ENCODE measurements at places on chromosomes 13 and 19.

GRCh38 chr19:13864667-13865570 lies 12.0 kb upstream of the NANOS3 start:
- no peak for DNase-seq

DNA sequence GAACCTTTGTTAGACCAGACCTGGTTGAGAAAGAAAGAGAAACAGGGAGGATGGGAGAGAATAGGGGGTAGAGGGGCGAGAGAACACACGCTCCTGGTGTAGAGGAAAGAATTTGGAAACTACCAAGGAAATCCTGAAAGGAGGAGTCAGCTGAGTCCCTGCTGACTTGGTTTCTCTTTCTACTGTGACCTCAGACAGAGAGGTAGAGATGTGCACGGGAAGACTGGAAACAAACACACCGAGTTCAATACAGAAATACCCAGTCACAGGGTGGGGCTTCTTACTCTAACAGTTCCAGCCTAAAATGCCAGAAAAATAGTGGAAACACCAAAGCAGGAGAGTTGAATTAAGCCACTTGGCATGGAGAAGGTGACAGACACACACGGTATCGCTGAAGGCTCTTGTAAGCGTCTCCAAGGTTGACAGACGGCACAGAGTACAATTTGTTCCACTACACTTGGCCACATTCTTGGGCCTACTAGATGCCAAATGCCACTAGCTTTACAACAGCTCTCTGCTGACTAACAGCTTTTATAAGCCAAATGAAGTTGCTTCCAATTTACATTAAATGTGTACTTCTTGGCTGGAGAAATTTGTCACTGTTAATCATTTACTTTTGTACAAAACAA lies 28.1 kb downstream of the LATS2 start:
- DNase-seq: no peak

DNA sequence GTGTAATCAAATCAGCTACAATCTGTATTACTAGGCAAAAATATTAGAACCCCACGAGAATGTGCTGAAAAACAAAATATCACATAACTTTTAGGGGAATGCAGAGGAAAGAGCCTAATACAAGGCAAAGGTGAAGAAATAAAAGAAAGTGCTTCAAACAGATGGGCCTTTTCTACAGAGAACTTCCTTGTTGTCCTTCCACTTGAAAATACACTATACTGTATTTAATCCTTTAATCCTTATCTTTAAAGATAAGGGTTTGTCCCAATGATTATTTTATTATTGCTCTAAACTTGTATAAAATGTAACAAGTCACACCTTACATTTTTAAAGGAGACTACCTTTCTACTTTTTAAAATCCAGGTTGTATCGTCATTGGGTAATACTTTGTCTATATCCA lies 296.5 kb downstream of the NDFIP2 start:
- no peak for DNase-seq

DNA sequence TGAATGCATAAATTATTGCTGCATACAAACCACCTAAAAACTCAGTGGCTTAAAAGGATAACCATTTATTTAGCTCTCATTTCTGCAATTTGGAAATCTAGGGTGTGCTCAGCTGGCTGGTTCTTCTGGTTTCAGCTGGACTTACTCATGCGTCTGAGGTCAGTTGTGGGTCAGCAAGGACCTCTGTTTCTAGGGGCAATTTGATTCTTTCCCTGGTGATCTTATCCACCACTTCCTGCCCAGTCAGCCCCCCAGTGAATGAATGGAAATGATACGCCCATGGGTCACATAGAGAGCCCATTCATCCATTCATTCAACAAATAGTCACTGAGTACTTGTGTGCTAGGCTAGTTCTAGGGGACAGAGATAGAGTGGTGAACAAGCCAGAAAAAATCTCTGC lies 9.9 kb downstream of the FXYD5 start:
- no peak for DNase-seq

- DNase-seq: no peak
Measured at GRCh38 chr19:18176367-18177310, 3.0 kb downstream of the IFI30 start.

DNA sequence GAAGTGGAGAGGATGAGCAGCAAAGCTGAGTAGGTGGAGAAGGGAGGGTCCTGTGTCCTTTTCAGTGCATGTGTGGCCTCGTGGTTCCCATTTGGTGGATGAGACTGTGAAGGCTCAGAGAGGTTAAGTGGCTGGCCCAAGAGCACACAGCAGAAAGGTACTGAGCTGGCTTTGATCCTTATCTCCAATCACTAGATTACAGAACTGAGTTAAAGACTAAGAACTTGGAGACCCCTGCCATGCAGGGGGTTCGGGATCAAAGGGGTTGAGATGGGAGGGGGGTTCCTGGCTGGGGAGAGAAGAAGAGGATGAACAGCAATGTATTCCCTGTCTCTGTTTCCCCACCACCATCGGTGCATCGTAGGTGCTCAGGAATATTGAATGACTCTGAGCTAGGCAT lies 11.8 kb downstream of the CELF5 start:
- no peak for DNase-seq

- DNase-seq: no peak
Measured at GRCh38 chr13:45367358-45367757, 26.4 kb upstream of the TPT1 start.

GRCh38 chr13:36717966-36718545 lies 44.2 kb downstream of the SERTM1 start:
- DNase-seq: no peak

GRCh38 chr19:5926641-5927440 lies 12.8 kb downstream of the CAPS start:
- peak; percentile 81 for DNase-seq

GRCh38 chr19:3658004-3658869 lies 31.6 kb upstream of the CACTIN start:
- DNase-seq: no peak

- DNase-seq: no peak
Measured at GRCh38 chr13:97540696-97541095, 106.7 kb downstream of the RAP2A start.

DNA sequence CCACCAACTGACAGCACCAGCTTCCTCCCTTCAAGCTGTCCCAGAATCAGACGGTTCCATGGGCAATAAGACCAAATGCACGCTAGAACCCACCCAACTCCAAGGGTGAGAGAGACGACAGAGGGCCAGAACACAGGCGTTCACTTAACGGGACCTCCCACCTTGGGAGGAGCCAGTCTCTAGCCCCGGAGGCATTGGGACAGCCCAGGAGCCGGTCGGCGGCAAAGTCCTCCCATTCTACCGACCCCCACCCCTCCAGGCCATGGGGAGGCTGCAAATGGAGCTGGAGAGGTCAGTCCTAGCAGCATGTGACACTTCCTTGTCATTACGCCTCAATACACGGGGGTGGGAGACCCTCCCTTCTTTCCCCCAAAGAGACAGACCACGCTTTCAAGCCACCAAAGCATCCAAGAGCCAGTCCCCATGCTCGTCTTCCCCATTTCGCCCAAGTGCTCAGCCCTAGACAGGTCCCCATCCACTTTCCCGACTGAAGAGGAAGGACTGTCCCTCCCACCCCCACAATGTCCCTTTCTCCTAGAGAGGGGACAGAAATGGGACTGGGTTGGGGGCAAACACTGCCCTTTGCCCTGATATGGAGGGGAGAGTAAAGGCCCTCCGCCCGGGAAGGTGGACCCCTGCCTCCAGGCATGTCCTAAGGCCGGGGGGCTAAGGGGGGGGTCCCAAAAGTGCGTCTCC lies 964 bp downstream of the KHSRP start:
- no peak for DNase-seq

All from left forelimb (tissue), 1 donor.